ENCODE measurements at places on chromosomes 7 and 10.

GRCh38 chr10:44969854-44970253, 8.8 kb downstream of the DEPP1 start:
- no peaks in the 10 kb centered on the region for H3K27me3 ChIP-seq
- no peak overlapping the region for H3K27ac ChIP-seq
- H3K36me3 ChIP-seq = peaks cover 30% of the 10 kb centered on the region
- H3K4me3 ChIP-seq = no peak overlapping the region
- DNase-seq = no peak

GRCh38 chr7:150398108-150398964, 19.2 kb downstream of the ZNF775 start:
- no peaks in the 10 kb centered on the region for H3K27me3 ChIP-seq
- H3K27ac ChIP-seq = no peak overlapping the region
- no peaks in the 10 kb centered on the region for H3K4me1 ChIP-seq
- no peak overlapping the region for H3K4me3 ChIP-seq
- no peak for DNase-seq

GRCh38 chr7:70920876-70921275, 211.1 kb upstream of the GALNT17 start:
- H3K27me3 ChIP-seq = no peaks in the 10 kb centered on the region
- H3K4me3 ChIP-seq = no peak overlapping the region
- no peak for DNase-seq
- no peaks in the 10 kb centered on the region for H3K36me3 ChIP-seq
- H3K4me1 ChIP-seq = no peaks in the 10 kb centered on the region
- no peak overlapping the region for H3K27ac ChIP-seq

GRCh38 chr7:150403376-150404171, 24.4 kb downstream of the ZNF775 start:
- peaks cover 27% of the 10 kb centered on the region for H3K4me1 ChIP-seq
- H3K36me3 ChIP-seq = peaks cover 7% of the 10 kb centered on the region
- peak overlapping the region; percentile 97 for H3K27ac ChIP-seq
- no peak for DNase-seq

DNA sequence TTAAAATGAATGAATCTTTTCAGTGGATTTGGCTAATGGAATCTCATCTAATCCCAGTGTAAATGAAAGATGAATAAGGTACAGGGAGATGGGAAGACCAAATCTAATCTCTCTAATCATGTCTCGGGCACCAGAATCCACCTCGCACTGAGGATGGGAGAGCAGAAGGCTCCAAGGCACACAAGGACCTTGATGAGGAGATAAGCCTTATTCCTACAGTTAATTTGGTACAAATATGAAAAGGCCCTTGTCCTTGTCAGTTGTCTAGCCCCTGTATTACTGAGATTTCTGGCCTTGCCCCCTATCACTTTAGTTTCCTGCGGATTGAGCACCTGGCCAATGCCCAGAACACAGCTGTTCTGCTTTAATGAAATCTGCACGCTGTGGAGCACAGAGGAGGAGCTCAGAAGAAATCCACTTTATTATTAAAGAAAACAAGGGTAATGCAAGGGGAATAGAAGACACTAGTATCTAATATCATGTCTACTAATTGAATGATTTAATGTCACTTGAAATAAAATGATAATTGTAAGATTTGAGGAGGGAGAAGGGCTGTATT, 321.4 kb upstream of the HGF start:
- no peaks in the 10 kb centered on the region for H3K36me3 ChIP-seq
- no peak overlapping the region for H3K4me3 ChIP-seq
- H3K27ac ChIP-seq = no peak overlapping the region
- H3K4me1 ChIP-seq = no peaks in the 10 kb centered on the region
- no peak for DNase-seq

GRCh38 chr7:80468931-80469714, 42.7 kb downstream of the GNAT3 start:
- no peaks in the 10 kb centered on the region for H3K27me3 ChIP-seq
- no peak overlapping the region for H3K4me3 ChIP-seq
- peaks cover 3% of the 10 kb centered on the region for H3K4me1 ChIP-seq
- H3K36me3 ChIP-seq = no peaks in the 10 kb centered on the region

GRCh38 chr10:72883861-72884260, 9.7 kb upstream of the OIT3 start:
- peaks cover 5% of the 10 kb centered on the region for H3K36me3 ChIP-seq
- no peaks in the 10 kb centered on the region for H3K4me1 ChIP-seq
- no peak for DNase-seq
- no peak overlapping the region for H3K27ac ChIP-seq

DNA sequence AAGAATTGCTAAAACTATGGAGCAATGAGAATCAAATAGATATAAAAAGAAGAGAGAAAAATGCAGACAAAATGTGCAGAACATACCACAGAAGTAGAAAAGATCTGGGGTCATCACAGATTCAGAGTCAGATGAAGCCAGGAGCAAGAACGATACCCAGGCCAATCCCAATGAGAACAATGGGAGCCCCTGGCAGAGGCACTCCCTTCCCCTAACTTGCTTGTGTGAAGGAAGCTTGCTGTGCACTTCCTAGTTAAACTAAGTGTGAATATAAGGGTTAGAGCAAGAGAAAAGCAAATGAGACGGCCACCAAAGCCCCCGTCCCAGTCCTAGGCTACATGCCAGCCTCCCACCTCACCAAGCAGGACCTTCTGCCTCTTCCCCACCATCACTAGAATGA, 12.7 kb downstream of the PARP12 start:
- H3K4me1 ChIP-seq = peaks cover 31% of the 10 kb centered on the region
- peak overlapping the region; percentile 64 for H3K27ac ChIP-seq
- H3K27me3 ChIP-seq = no peaks in the 10 kb centered on the region

DNA sequence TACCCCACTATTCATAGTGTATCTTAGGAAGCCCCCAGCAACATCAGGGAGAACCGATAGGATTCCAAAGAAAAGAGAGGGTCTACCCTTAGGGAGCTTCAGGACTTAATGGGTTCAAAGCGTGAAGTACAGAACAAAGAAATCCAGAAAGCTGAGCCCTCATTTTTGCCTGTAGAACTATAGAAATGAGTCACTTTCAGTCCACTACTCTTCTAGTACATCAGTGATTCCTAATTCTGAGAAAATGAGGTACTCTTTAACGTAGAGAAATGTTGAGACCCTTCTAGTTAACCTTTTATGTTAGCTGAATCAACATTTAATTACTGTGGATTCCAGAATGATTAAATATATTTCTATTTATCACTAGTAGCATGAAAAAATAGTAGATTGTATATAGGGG, 1.8 kb downstream of the TDRD1 start:
- no peaks in the 10 kb centered on the region for H3K36me3 ChIP-seq
- DNase-seq = no peak
- H3K27me3 ChIP-seq = no peaks in the 10 kb centered on the region
- H3K4me1 ChIP-seq = no peaks in the 10 kb centered on the region
- H3K27ac ChIP-seq = no peak overlapping the region

DNA sequence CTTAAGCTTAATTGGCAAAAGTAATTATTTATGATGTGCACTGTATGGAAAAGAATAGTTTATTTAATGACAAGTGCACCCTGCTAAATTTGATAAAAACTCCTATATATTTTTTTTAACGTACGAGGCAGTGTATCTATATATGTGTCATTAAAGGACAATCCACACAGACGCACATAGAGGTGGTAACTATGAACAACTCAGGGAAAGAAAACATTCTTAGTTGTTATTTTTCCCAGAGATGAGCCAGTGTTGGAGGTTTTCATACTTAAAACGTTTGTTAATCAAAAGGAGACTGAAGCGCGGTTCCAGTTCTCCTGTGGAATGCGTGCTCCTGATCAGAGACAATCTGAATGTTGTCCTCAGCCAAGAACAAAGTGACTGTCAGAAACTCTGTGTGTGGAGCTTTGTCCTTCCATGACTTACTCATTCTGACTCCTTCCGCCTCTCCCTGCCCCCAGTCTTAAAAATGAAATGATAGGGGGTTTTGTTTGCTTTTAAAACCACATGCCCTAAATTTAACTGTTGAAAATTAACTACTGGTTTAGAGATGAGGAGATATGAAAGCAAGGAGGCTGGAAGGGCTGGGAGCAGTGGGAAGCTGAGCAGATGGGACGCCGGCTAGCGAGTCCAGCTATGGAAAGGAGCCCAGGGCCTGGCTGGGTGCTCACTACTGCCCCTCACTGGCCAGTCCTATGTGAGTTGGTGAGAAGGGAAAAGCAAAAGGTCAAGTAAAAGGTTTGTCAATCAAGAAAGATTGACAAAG, 99.6 kb downstream of the SVIL start:
- H3K4me3 ChIP-seq = peak overlapping the region; percentile 7
- DNase-seq = no peak
- peaks cover 16% of the 10 kb centered on the region for H3K4me1 ChIP-seq
- no peaks in the 10 kb centered on the region for H3K27me3 ChIP-seq
- peak overlapping the region; percentile 55 for H3K27ac ChIP-seq

DNA sequence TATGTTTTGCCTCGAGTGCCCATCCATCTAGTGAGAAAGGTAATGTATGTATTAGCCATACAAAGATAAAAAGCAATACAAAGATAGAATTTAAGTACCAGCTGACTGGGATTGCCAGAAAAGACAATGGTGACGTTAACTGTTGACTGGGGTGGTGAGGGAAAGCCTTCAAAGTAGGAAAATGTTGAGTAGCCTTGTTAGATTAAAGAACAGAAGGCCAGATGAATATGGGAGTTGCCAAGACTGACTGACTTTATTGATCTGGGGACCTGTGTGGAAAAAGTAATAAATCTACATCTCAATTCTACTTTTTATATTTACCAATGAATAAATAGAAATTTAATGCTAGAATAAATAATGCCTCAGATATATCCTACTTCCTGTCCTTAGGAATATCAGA, 97.7 kb downstream of the TFEC start:
- H3K4me3 ChIP-seq = no peak overlapping the region
- H3K36me3 ChIP-seq = no peaks in the 10 kb centered on the region
- no peak for DNase-seq
- H3K27me3 ChIP-seq = no peaks in the 10 kb centered on the region

DNA sequence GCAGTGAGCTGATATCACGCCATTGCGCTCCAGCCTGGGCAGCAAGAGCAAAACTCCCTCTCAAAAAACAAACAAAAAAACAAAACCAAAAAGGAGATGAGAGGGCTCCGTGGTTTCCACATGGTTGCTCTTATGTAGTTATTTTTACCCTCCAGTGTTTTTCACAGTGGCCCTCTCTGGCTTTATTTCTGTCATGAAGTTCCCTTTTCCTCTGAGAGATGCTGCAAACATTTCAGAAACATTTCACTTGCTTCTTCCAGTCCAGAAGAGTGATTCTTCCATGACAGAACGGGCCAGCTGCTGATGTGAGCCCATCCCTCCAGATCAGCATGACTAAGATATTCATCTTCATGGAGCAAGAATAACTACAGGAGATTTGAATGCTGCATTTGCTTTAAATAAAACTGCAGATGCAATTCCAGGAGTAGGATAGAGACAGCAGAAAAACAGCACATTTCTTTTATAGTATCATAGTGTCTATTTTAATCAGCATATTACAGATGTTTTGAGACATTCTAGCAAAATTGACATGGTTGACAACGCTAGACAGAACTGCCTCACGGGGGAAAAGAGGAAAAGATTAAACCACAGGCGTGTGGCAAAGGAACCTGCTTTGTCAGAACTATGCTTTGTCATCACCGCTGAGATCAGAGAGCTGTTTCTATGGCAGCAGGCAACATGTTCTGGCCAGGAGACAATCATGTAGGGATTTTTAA, 40.3 kb downstream of the NRCAM start:
- H3K27ac ChIP-seq = no peak overlapping the region
- H3K4me3 ChIP-seq = no peak overlapping the region
- H3K36me3 ChIP-seq = no peaks in the 10 kb centered on the region
- DNase-seq = no peak
- no peaks in the 10 kb centered on the region for H3K27me3 ChIP-seq

DNA sequence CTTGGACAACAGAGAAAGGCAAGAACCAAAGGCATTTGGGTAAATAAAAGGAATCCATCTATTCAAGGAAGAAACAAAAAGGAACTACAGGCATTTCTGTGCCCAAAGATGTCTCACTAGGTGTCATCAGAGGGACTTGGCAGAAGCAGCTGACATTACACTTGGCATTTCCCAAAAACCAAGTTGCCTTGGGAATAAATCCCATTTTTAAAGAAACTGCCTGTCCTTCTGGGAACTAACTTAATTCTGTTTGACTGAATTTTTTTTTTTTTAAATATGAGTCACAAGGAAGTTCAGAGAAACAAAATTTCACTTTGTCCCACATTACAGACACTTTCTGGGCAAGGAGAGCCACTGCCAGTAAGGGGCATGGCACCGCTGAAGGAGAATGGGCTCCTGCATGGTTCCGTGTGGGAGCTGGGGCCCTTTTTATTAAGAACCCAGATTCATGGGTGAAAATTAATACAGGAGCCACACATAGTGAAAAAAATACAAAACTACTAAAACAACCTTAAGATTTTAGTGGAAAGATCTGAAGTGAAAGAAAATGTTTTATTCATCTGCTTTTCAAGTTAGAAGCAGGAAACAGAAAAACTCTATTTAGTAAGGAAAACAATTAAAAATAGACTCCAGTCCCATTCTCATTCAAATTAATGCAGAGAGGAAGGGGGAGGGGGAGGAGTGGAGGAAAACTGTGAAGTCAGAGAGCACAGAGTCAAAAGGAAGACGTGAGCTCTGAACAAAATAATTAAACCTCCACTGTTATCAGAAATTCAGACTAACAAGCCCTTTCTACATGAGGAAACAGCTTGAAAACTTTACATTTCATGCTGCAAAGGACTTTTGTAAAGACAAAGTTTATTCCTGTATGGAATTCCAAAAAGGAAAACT, 118.4 kb upstream of the PDLIM1 start:
- H3K27ac ChIP-seq = peak overlapping the region; percentile 68
- peaks cover 3% of the 10 kb centered on the region for H3K36me3 ChIP-seq
- peaks cover 30% of the 10 kb centered on the region for H3K4me1 ChIP-seq
- DNase-seq = no peak
- H3K4me3 ChIP-seq = no peak overlapping the region

DNA sequence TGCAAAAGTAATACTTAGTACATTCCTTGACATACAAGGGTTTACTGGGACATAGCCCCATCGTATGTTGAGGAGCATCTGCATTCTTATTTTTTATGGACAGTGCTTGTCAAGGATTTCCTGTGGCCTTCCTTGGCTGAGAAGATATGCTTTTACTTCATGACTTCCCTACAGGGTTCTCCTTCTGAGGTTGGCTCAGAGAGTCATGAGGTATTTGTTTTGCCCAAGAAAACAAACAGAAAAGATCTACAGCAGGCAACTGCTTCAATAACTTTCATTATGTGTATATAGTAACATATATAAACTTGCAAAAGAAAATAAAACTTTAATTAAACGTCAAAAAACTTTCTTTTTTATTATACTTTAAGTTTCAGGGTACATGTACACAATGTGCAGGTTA, 577.2 kb upstream of the SEMA3D start:
- H3K4me3 ChIP-seq = no peak overlapping the region
- no peak for DNase-seq
- H3K4me1 ChIP-seq = no peaks in the 10 kb centered on the region
- no peaks in the 10 kb centered on the region for H3K27me3 ChIP-seq
- H3K36me3 ChIP-seq = no peaks in the 10 kb centered on the region

- H3K4me3 ChIP-seq = no peak overlapping the region
- no peaks in the 10 kb centered on the region for H3K36me3 ChIP-seq
- no peak overlapping the region for H3K27ac ChIP-seq
- H3K4me1 ChIP-seq = no peaks in the 10 kb centered on the region
Measured at GRCh38 chr7:32140210-32140939, 70.2 kb upstream of the PDE1C start.

GRCh38 chr7:101237206-101238067, at the start of gene CLDN15:
Gene CLDN15 (minus strand): TSS chr7:101237802. CDS start chr7:101237581, 221 bp downstream.
- H3K27ac ChIP-seq = peak within 1 kb of the TSS; percentile 94
- peaks cover 54% of the 10 kb centered on the region for H3K36me3 ChIP-seq
- peaks cover 45% of the 10 kb centered on the region for H3K4me1 ChIP-seq
- H3K27me3 ChIP-seq = no peaks in the 10 kb centered on the region

GRCh38 chr7:84492098-84493034, 297.8 kb upstream of the SEMA3A start:
- no peaks in the 10 kb centered on the region for H3K4me1 ChIP-seq
- H3K27me3 ChIP-seq = no peaks in the 10 kb centered on the region
- no peak overlapping the region for H3K4me3 ChIP-seq
- no peaks in the 10 kb centered on the region for H3K36me3 ChIP-seq
- no peak overlapping the region for H3K27ac ChIP-seq
